Coronary artery (tissue), 2 donors: ENCODE measurements at places on chromosomes 12 and 14.

DNA sequence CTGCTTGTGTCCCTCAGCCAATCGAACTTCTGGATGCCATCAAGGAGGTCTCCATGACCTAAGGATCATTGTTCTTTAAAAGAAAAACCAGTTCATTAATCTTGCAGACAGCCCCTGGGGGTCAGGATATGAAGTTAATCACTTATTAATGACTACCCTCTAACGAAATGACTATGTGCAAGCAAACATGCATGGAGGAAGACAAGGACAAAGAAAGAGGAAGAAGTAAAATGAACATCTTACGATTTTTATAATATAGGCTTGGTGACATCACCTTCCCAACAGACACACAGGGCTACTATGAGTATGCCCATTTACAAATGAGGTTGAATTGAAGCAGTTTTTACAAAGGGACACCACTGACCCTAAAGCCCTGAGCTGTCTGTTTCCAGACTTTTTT, 111.1 kb upstream of the AMIGO2 start:
- no peak for DNase-seq

GRCh38 chr14:56487090-56487667, 92.4 kb upstream of the TMEM260 start:
- no peak for DNase-seq

GRCh38 chr12:108449478-108449877, 65.6 kb upstream of the FICD start:
- no peak for DNase-seq

DNA sequence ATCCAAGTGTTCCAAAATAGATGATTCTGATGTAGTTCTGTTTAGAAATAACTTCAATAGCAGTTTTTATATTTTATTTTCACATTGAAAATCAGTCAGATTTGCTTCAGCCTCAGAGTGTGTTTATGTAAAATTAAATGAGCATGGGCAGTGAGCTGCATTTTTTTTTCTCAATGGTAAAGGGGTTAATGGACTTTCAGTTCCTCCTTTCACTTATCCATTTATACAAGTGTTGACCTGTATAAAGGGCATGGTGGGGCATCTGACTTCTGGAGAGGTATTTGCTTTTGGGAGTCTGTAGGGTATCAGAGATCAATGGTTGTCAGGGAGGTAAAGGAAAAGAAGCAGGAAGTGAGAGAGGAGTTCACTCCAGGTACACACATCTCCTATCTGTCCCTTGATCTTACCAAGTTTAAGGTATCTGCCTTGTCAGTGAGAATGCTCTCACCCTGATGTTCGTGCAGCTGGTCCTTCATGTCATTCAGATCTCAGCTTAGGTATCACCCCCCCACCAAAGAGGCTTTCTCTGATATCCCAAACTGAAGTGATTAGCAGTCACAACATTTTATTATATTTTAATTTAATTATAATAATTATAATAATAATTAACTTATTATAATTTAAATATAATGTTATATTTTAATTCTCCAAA, 181.6 kb upstream of the LMNTD1 start:
- no peak for DNase-seq

GRCh38 chr12:93146263-93146939, 217.3 kb upstream of the EEA1 start:
- DNase-seq: no peak

GRCh38 chr12:2642176-2642892, 152.4 kb upstream of the FKBP4 start:
- DNase-seq: no peak

DNA sequence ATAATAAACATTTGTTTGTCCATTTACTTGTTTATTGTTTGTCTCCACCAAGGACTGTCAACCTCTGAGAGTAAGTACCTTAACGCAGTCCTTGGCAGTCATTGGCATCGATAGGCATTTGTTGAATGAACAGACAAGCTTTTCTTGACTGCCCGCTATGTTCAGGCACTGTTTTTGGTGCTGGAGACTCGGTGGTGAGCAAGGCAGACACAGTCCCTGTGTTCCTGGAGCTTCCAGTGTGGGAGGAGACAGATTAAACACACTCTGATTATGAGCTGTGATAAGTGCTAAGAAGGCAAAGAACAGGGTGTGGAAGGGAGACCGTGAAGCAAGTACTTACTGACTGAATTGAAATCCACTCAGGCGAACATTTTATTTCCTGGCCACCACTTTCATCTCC, 1.2 kb downstream of the ATP6V0A2 start:
- no peak for DNase-seq

DNA sequence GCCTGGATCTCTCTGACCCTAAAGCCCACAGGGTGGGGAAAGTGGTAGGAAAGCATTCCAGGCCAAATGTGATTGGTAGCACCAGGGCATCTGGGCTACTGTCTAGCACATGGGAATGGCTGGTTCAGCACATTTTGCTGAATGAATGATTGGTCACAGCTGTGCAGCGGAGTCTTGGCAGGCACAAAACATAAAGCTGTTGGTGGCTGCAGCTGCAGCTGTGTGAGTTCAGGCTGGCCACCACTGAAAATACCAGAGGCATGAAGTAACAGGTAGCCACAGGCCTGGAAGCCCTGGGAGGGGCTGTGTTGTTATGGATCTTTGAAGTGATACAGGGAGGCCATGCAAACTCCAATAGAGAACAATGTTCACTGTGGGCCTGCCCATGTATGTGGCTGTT, 72.7 kb downstream of the MYRFL start:
- DNase-seq: no peak

DNA sequence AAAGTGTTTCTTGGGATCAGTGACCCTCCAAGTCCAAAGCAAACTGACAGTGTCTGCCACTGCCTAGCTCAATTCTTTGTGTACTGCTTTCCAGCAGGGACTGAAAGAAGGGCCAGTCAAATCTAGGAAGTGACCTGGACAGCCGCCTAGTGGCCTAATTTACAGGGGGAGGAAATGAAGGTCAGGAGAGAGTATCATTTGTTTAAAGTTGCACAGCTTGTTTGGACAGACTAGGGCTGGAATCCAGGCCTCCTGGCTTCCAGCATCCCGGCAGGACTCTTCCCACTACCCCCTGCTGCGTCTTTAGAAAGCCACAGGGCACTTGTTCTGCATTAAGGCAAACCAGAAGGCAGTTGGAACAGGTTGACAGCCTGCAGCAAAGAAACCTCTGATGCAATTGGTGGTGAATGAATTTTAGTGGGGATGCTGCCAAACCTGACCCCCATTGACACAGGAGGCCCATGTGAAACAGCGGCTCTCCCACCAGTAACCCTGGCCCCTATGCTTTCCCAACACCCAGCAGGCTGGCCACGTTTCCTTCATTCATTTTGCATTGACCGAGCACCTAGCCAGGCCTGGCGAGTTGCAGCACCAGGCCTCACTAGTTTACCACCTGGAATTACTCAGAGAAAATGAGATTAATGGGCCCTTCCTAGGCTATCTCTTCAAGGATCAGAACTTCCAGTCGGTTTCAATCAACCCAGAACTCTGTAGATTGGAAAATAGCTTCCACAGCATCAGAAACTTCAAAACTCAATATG, 28.2 kb downstream of the GALNT16 start:
- no peak for DNase-seq

DNA sequence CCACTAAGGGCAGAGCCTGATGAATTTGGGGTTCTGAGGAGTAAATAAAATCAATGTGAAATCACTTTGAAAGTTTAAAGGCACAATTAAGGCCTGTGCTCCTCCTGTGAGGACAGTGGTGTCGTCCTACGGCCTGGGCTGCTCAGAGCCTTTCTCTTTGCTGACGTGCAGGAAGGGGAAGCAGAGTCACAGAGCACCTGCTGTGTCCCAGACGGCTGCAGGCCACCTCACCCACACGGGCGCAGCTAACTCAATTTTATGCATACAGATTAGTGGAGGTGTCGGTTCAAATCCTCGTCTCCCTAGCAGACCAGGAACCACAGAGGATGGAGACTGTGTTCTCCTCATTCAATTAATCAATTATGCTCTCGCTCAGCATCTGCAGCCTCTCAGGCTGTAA, 11.4 kb upstream of the DLK1 start:
- no peak for DNase-seq

- no peak for DNase-seq
These were observed 728.8 kb downstream of the RPS29 start for GRCh38 chr14:48857366-48857765.

DNA sequence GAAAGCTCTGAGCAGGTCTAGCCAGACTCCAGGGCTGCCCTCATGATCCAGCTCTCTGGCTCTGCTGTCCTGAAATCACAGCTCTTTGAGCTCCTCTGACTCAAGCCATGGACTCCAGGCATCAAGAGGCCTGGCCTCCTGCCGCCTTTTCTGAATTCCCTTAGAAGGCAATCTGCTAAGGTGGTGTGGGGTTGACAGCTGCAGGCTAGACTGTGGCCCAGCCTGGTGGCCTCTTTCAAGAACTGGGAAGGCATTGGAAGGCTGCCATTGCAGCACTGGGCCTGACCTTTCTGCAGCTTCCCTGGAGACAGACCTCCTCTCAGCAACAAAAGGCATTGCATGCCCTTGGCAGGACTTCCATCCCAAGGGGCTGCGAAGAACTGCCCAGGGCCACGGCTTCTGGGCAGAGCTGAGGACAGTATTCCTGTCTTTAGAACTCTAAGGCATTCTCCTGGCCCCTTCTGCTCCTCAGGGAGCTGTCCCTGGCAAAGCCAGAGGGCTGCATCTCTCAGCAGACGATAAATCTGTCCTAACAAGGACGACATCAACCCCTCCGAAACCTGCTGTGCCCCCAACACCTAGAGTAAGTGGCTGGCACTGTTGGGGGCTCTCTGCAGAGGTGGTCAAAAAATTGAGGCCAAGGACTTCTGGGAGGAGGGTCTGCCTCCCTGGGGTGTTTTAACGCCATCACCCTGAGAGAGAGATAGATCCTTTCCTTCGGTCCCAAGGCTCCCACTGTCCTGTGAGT, 115.6 kb downstream of the RBM19 start:
- no peak for DNase-seq

DNA sequence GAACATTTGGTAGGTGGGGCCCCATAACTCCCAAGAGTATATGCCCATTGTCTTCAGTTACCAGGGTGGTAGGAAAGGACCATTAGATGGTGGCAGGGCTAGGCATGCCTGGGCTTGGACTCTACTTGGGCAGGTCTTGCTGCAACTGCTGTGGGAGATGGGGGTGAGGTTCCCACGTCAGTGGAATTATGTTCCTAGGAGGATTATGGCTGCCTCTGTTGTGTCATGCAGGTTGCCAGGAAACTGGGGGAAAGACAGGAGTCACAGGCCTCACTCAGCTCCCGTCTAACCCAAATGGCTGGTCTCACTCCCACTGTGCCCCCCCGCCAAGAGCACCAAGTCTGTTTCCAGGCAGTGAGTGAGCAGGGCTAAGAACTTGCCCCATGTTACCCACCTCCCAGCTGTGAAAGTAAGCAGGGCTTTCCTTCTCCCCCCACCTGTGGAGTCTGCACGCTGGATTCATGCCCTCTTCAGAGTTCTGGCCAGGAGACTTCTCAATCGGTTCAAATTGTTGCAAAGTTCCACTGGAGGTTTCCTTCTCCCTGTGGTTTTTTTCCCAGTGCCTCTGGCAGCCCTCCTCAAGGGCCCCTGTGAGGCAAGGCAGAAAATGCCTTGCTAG, 337.5 kb downstream of the CCDC91 start:
- no peak for DNase-seq

GRCh38 chr12:42496886-42497285, 92.7 kb downstream of the PRICKLE1 start:
- no peak for DNase-seq

GRCh38 chr12:80381121-80381520, 62.9 kb upstream of the PTPRQ start:
- no peak for DNase-seq

GRCh38 chr12:101967506-101967905, 90.1 kb downstream of the DRAM1 start:
- DNase-seq: no peak

- DNase-seq: no peak
These were observed 29.2 kb upstream of the BMAL2 start for GRCh38 chr12:27303139-27304111.

DNA sequence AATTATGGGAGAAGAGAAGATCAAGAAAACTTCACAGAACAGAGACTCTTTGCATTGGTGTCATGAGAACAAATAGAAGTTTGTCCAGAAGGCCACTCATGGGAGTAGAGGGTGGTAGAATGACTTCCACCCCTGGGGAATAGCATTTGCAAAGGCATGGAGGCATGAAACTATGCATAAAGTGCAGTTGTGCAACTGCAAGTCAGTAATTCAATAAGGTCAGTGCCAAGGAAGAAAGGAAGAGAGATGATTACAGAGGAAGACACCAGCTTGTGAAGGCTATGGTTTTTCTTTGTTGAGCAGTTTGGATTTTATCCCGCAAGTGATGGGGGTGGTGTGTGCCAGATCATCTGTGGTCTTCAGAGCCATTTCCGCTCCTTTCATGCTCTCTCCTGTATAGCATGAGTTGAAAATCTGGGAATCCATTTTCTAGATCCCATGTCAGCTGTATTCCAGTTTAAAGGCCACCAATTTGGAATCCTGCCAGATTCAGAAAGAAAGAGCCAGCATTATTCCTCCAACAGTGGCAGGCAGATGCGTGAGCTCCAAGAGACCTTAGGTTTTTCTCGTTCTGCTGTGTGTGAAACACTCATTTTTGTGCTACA, 67.6 kb upstream of the GRIN2B start:
- no peak for DNase-seq

DNA sequence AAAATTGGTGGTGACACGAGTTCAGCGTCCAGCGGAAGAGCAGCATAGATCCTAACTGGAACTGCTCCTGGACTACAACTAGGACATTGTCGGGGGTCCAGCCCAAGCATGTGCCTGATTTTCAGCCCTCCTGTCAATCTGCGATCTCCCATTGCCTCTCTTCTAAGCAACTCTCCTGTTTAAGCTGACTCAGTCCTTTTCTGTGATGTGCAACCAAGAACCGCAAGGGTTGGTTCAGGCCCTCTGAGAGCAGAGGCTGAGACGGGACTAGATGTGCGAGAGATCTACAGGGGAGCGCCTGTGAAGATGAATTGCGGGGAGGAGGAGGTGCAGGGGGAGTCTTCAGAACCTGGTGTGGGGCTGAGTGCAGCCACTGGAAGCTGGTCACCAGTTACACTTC, 3.7 kb upstream of the PAPLN start:
- DNase-seq: peak; percentile 50

- DNase-seq: no peak
These were observed 70.7 kb downstream of the RASSF8 start for GRCh38 chr12:26028953-26029735.

DNA sequence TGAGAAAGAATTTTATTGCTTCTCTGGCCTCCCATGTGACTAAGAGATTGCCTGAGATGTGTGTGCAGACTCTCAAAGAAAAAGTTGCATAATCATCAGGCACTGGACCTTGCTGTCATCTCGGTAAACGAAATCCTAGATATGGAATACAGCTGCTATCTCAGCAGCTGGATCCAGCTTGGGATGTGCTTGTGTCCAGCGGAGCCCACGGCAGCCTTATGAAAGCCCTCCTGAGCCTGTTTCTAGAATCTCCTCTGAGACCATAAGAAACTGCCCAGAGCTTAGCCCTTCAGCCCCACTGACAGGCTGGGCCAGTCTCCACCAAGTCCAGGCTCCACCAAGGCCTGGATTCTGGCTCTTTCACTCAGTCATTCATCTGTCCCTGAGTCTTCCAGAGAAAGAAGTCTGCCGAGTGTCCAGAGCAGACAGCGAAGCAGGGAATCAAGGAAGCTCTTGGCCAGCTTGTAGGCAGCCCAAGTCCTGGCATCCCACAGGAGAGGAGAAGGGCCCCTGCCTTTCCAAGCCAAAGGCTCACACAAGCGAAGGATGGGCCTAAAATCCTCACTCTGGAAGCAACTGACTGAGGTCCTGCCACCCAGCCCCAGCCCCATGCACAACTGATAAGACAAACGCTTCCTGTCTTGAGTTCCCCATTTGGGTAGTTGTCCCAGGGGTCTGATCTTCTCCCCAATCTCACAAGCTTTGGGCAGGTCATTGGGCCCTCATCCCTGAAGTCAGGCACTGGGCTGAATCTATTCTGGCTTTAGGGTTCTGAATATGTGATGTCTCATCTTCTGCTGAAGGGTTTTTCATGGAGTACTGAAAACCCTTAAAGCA, 97.8 kb downstream of the SEC23A start:
- no peak for DNase-seq
